Caudate nucleus (tissue), 63 donors: ENCODE measurements at places on chromosomes 11 and 22.

DNA sequence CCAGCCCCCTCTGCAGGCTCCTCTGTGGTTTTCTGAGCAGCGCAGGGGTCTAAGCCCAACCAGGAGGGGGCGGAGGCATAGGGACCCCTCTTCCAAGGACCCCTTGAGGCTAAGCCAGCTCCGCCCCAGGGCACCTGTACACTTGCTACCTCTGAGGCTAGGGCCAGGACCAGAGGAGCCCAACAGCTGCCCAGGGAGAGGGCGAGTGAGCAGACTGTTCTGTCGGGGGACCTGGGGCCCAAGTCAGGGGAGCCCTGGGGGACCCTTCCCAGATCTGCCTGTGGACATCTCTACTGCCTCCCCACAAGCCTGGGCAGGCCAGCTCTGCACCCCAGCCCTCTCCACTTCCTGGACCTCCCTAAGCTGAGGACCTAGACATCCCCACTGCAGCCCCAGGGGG lies 1.8 kb downstream of the B4GALNT4 start:
- DNase-seq: no peak

GRCh38 chr22:38850399-38850798 lies 6.6 kb upstream of the NPTXR start:
- DNase-seq: no peak

DNA sequence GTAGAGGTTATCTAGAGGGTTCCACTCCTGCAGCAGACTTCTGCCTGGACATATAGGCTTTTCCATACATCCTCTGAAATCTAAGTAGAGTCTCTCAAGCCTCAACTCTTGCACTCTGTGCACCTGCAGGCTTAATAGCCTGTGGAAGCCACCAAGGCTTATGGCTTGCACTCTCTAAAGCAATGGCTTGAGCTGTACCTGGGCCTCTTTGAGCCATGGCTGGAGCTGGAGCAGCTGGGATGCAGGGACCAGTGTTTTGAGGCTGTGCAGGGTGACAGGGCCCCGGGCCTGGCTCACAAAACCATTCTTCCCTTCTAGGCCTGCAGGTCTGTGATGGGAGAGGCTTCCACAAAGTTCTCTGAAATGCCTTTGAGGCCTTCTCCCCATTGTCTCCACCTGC lies 2.9 kb upstream of the NXPE4 start:
- DNase-seq: no peak

DNA sequence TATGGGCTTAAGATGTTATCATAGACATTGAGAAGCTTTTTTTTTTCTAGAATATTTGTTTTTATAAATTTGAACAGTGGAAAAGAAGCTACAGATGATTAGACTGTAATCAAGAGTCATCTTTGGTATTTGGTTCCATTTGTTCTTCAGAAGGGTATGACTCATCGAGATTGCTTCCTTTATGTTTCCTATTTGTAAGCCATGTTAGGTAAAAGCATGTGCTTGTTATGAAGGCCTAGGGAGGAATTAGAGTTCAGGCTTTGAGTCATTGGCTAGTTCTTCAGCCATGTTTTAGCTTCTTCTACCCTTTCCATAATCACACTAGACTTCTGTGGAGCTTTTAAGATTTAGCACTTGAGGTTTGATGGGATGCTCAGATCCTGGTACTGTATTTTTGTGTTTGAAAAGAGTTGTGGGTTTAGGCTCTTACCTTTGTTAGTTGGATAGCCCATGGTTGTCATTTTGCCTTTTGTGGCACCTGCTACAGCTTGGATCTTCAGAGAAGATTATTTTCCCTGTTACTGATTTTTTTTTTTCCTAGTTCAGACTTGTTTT lies 44.3 kb downstream of the POLD3 start:
- DNase-seq: no peak

DNA sequence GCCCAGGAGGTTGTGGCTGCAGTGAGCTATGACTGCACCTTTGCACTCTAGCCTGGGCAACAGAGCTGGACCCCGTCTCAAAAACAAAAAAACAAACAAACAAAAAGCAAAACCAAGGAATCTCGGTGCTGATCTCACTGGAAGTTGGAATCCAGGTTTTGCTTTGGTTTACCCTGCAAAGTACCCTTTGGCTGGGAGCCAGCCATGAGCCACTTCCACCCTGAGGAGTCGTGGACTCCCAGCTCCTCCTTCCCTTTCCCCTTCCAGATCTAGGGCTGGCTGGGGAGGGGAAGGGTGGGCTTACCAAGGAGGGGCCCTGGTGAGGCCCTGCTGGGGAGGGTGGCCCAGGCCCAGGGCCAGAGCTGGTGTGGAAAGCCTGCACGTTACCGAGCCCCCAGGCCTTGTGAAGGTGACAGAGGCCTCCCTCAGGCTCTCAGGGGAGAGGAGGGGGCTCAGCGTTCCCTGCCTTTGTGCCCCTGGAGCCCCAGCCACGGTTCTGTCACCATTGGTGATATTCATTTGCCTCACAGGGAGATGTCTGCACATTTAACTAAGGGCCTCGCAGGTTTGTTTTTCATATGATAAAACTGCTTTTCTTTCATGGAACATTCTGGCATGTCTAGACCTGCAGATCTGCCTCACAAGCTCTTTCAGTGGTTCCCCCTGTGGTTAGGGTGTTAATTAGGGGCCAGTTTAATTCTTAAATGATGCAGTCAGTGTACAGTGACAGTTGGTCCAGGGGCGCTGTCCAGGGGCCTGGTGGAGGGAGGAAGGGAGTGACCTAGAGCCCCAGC lies 29.0 kb downstream of the FBLN1 start:
- no peak for DNase-seq

- no peak for DNase-seq
These were observed 6.7 kb upstream of the DNAJB13 start for GRCh38 chr11:73944085-73944484.

- DNase-seq: no peak
These were observed 14.9 kb upstream of the TSKU start for GRCh38 chr11:76768088-76768908.
